Activated gamma-delta T cell (primary cell): ENCODE measurements at places on chromosomes 5 and 9.

- no peak for DNase-seq
These were observed 1.7 kb upstream of the PTGDS start for GRCh38 chr9:136975644-136976043.

DNA sequence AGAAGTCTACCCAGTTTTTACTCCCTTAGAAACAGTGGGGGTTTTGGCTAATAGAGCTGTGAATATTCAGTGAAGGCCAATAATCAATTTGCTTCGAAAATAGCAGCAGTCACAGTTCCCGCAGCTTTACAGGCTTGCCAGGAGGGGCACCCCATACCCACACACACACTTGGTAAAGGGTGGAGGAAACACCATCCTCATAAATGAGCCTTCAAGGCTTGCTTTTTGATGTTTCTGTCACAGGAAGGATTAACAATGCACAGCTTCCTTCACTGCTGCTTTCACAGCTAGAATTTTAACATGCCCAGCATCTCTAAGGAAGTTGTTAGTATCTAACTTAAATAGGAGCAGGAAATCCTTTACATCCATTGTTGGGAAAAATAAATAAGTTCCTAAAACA, 1247.5 kb upstream of the C9orf72 start:
- DNase-seq: no peak

DNA sequence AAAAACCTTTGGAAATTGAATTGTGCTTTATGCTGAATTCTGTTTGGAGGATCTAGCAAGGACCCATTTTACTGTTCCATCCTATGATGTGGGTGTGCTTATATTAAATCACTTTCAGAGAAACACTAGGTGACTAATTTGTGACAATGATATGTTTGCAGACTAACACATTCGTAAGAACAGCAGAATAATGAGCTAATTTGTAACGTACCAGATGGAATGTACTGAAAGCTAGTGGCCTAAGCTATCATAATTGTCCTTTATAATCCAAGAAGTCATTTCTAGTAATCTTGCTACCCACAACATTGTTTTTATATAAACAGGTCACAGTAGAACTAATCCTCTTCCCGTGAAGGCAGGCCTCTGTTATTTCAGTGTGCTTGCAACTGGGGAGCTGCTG, 292.5 kb downstream of the PDE4D start:
- no peak for DNase-seq

DNA sequence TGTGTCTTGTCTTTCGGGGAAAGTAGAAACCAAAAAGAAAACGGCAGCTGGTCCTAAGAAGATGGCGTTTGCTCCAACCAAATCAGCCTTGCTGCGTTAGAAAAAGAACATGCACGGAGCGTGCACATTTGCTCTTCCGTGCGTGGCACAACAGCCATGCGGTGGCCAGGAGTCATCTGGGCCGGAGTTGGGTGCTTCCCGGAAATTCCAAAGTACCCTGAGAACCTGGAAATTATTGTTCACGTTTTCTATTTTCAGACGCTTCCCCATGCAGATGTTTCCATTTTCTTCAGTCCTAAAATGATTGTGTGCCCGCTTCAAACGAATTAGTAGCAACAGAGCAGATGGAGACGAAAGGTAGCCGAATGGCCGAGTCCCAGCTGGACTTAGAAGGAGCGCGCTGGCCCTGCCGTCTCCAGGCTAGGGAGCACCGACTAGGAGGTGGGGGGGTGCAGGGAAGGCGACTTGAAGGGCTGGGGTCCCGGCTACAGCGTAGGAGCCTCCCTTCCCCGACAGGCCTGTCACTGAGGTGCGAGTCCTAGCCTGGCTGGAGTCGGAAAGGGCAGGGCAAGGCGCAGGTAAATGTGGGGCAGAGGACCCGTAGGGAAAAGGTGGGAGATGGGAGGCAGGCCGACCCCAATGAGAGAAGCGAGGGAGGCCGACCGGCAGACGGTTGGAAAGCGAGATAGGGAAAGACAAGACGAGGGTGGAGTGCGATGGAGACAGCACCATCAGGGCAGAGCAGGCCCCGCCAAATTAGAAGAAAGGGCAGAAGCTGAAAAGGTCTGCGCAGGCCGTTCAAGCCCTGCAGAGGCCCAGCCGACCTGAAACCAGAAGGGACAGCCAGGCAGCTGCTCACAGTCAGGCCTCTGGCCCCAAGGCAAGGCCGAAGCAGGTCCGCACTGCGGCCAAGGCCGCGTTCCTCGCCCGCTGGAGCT, 1.4 kb downstream of the BARX1 start:
- DNase-seq: no peak

DNA sequence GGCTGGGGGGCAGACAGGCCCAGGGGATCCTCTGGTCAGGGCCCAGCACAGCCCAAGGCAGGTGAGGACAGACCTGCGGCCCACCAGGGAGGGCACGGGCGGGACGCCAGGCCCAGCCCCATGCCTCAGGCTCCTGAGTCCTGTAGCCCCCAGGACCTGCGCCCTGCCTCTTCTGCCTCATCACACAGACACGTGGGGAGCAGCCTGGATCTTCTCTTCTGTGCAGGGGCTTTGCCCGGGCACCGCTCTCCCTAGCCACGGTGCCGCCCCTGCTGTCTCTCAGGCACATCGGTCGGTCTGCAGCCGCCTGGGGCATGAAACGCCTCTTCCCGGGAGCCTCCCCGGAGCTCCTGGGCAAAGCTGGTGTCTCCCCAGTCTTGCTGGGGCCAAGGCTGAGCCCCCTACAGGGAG, 40.2 kb upstream of the EGFL7 start:
- DNase-seq: no peak

GRCh38 chr5:137737349-137738131, 1.7 kb upstream of the KLHL3 start:
- DNase-seq: no peak

DNA sequence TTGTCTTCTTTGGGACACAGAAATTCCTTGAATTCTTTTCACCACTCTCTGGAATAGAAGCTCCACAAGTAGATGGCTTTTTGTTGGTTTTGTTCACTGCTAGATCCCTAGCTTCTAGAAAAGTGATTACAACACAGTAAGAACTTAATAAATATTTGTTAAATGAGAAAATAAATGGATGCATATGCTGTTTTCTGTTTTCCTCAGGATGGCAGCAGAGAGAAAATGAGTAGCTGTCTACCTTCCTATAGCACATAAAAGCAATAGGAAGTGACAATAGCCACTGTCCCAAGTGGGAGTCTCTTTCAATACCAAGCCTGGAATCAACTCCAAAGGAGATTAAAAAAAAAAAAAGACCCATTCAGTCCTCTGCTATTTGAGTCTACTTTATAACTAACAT, 100.6 kb upstream of the NREP start:
- DNase-seq: no peak

DNA sequence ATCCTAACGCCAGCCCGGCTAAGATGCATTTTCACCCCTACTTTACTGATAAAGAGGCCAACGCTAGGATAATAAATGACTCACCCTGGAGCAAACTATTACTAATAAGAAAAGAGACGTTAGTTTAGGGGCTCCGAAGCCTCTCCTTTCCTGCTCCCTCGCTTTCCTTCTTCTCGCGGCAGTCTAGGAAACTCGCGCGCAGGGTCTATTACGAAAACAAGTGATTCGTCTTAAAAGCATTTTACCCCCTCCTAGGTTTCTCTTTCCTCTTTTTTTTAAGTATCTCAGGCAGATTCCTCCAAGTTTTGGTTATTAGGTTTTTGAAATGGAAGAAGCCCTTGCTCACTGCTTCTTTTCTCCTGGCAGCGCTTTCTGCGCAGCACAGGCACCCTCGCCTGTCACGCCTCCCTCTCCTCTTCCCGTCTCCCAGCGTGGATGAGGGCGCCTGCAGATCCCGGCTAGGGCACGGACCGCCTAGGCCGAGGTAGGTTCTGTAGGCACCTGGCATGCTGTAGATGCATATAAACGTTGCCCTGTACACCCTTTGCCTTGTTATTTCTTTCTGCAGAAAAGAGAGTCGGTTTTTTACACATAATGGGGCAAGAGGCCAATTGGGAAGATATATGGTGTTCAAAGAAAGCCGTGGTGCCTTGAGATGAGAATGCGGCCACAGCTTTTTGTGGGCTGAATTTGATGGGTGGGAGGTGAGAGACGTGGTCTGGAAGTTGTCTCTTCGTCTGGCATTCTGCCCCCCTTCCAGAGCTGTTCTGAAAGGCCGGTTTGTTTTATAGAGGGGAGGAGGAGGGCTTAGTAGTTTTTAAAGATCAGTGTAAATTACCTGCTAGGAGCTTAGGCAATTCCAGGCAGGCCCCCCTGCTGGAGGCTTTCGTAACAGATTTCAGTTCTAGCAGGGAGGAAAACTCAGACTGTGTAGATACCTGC, 983 bp downstream of the GCNT1 start:
- DNase-seq: no peak

- DNase-seq: no peak
These were observed 49.0 kb downstream of the PDE8B start for GRCh38 chr5:77259476-77259875.

- DNase-seq: no peak
These were observed 14.7 kb downstream of the MTAP start for GRCh38 chr9:21817176-21817575.

DNA sequence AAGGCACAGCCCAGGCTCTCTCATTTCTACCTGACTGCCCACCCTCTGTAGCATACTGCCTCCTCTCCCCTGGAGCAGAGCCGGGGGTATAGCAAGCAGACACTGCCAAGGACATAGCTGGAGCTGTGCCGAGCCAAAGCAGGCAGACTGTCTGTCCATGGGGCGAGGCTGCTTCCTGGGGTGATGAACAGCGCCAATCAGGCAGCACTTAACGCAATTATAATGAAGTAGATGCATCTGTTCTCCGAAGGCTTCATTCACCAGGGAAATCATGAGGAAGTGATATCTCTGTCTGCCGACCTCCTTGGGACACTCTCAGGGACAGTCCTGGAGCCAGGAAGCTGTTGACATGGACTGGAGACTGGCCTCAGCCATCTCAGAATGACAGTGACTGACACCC, 230.7 kb downstream of the ASTN2 start:
- DNase-seq: no peak

DNA sequence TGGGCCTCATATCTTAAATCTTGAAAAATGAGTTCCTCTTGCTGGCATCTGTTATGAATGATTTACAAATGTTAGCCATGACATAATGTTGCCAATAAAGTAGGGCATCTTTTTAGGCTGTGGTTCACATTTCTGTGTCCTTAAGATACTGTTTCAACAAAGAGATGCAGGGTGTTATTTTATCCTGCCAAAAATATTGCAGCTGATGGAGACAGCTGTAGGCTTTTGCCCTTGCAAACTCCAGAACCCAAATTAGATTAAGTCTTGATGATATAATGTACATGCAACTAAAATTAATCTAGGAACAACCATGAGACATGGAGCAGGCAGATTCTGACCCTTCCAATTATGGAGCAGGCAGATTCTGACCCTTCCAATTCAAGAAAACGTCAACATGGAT, 228.2 kb upstream of the GRIN3A start:
- no peak for DNase-seq

DNA sequence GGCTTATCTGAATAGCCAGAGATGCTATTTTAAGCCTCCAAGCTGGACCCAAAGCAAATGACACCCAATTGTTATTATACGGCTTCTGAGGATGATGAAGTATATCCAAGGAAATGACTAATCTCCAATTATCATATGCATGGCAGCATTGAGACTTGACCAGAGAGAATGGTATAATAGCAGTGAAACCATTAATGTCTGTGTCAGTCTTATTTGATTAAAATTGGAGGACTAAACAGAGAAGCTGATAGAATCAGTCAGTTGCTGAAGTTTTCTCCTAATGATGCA, 200.5 kb downstream of the EFNA5 start:
- DNase-seq: no peak
